Activated T-cell treated with anti-CD3 and anti-CD28 coated beads for 24 hours (primary cell): ENCODE measurements at places on chromosomes 7 and 10.

GRCh38 chr10:112533916-112534315, 86.9 kb downstream of the VTI1A start:
- DNase-seq = no peak

GRCh38 chr10:123584419-123584775, 81.8 kb upstream of the GPR26 start:
- no peak for DNase-seq

GRCh38 chr7:3520206-3520605, 219.2 kb downstream of the SDK1 start:
- DNase-seq = no peak

DNA sequence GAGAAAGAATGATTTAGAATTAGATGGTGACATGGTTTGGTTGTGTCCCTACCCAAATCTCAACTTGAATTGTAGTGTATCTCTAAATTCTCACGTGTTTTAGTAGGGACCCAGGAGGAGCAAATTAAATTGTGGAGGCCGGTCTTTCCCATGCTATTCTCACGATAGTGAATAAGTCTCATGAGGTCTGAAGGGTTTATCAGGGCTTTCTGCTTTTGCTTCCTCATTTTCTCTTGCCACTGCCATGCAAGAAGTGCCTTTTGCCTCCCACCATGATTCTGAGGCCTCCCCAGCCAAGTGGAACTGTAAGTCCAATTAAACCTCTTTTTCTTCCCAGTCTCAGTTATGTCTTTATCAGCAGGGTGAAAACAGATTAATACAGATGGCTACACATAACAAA, 167.4 kb upstream of the SVIL start:
- DNase-seq = no peak

DNA sequence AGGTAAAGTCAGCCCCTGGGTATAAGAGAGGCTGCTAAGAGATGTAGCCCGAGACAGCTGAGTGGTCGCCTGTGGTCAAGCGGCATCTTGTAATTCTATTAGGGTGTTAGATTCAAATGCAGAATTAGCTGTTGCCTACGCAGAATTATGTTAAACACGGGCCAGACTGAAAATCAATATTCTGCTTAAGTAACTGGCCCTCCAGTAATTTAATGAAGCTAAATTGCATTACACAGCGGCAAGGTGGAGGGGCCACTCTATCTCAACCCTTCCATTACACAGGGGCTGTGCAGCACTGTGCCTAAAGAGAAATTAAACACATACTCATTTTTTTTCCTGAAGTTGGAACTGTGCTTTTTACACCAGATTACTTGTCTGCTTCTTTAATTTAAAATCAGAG, 448.5 kb upstream of the MGMT start:
- no peak for DNase-seq

DNA sequence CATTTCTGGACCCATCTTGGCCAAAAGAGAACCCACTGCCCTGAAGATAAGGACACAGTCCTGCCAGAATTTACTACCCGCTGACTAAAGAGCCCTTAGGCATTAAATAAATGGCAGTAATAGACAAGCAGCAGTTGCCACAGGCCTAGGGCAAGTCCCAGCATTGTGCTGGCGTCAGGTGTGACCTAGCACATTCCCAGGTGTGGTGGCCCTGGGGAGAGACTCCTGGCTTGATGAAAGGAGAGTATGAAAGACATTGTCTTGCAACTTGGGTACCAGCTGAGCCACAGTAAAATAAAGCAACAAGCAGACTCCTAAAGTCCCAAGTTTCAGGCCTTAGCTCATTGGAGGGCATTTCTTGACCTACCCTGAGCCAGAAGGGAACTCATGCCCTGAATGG, 715.7 kb upstream of the SORCS1 start:
- DNase-seq = no peak

DNA sequence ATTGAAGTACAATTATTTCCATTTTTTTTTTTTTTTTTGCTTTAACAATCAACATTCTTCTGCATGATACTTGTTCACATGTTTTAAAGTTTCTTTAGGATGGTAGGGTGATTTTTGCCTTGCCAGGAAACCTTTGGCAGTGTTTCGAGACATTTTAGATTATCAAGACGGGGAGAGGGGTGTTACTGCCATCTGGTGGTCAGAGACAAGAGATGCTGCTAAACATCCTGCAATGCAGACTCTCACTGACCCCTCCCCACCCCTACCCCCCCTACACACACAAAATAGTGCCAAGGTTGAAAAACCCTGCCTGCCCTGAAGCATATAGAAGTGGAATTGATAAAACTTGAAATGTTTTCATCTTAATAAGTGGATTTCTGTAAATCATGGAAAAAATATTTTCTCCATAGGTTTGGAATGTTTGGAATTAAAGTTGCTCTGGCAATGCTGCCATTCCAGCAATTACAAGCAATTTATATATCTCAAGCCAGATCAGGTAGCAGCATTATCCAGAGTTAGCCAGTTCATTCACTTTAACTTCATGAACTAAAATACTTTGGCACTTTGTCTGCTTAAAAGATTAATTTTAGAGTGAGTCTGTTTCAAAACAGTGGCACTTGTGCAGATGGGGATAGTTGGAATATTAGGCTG, 62.1 kb downstream of the SDHAF3 start:
- peak; percentile 21 for DNase-seq

DNA sequence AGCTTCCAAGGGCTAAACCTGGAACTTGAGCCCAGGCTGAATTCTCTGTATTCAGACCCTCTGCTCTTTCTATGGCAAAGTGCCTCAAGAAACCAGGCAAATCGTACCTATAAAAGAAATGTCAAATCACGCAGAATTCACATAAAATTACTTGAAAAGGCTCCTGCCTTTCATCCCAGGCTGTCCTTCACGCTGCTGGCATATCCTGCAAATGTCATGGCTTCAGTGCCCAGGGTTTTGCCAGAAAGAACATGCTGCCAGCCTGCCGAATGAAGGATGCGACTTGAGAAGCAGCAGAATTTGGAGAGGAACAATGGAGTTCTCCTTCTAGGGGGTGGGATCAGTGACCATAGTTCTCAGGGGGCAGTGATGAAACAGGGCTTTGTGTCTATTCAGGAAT, 602.5 kb upstream of the GALNT17 start:
- DNase-seq = no peak

DNA sequence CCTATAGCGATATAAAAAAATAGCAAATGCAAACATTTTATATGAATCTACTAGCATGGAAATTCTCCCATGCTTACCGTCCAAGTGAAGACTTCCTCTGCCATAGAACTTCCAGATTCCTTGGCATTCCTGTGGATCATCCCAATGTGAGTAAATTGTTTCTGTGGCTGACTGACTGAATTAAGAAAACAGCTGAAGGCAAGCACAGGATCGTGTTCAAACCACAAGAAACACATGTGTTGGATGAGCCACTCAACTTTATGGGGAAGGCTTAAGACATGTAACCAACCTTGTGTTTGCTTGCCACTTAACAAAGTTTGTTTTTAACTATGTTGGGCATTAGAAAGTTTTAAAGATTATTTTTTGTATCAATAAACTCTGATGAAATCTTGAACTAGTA, 2.6 kb upstream of the MYPN start:
- no peak for DNase-seq

- no peak for DNase-seq
Observed at GRCh38 chr10:65377687-65378086, 1548.1 kb upstream of the LRRTM3 start.

DNA sequence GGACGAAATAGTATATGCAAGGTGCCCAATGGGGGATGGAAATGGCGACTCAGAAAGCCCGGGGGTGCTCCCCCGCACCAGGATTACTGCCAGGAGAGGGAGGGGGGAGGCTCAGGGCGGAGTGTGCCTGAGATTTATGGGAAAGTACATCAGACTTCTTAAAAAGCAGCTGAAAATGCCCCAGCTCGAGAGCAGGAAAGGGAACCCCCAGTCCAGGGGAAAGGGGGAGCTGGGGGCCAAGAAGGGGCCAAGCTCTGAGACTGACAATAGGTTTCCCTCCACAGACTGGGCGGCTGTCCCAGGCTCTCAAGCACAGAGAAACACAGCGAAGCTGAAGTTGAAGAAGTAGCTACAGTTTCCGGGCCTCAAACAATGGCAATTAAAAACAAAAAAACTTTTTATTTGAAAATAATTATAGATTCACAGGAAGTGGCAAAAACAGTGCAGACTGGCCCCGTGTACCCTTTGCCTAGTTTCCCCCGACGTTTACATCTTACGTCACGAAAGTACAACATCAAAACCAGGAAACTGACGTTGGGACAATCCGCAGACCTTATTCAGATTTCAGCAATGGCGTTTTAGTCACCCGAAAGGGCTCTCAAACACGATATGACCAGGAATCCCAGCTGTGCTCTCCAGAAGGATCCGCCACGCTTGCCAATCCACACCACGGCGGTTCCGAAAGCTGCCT, 83.9 kb upstream of the FGFR2 start:
- DNase-seq = no peak

GRCh38 chr10:34290412-34291081, 524.5 kb downstream of the PARD3 start:
- no peak for DNase-seq

- no peak for DNase-seq
Observed at GRCh38 chr10:97991871-97992270, 38.5 kb downstream of the CRTAC1 start.

- peak; percentile 51 for DNase-seq
Observed at GRCh38 chr7:1961701-1962276, 271.0 kb downstream of the MAD1L1 start.

GRCh38 chr10:79188154-79188965, 119.6 kb downstream of the ZMIZ1 start:
- no peak for DNase-seq

- no peak for DNase-seq
Observed at GRCh38 chr7:73850781-73851207, 8.5 kb upstream of the METTL27 start.

DNA sequence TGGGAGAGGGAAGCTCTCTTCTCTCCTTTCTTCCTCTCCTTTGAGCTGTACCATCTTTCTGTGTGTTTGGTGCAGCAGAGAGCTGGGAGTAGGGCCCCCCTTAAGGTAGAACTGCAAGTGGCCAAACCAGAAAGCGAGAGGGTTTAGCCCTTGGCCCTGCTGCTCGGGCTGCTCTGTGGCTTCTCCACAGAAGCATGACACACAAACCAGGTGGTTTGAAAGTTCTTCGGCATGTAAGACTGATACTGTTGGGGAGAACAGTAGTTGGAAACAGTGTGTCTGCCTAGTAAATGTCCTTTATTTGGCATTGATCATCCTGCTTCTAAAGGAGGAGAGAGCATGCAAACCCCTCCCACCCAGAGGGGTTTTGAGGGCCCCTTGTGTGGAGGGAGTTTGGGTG, 277.8 kb downstream of the CELF2 start:
- no peak for DNase-seq

DNA sequence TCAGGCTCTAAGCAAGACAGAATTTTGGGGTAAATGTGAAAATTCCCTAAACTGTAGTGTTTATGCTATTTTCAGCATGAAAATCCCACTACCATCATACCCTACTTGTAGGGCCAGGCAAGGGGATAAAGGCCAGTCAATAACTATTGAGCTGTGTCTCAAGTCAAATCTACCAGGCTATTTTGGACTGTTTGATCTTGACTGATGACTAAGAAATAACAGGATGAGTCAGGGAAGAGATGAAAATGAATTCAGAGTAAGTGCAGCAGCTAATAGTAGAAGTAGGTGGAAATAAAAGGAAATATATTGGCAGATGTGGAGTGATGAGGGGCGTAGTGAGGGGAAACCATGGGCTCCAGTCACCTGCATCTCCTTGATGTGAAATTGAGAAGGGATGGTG, 225.8 kb upstream of the PHYHIPL start:
- no peak for DNase-seq

GRCh38 chr7:49855281-49855980, 82.0 kb downstream of the VWC2 start:
- DNase-seq = no peak

DNA sequence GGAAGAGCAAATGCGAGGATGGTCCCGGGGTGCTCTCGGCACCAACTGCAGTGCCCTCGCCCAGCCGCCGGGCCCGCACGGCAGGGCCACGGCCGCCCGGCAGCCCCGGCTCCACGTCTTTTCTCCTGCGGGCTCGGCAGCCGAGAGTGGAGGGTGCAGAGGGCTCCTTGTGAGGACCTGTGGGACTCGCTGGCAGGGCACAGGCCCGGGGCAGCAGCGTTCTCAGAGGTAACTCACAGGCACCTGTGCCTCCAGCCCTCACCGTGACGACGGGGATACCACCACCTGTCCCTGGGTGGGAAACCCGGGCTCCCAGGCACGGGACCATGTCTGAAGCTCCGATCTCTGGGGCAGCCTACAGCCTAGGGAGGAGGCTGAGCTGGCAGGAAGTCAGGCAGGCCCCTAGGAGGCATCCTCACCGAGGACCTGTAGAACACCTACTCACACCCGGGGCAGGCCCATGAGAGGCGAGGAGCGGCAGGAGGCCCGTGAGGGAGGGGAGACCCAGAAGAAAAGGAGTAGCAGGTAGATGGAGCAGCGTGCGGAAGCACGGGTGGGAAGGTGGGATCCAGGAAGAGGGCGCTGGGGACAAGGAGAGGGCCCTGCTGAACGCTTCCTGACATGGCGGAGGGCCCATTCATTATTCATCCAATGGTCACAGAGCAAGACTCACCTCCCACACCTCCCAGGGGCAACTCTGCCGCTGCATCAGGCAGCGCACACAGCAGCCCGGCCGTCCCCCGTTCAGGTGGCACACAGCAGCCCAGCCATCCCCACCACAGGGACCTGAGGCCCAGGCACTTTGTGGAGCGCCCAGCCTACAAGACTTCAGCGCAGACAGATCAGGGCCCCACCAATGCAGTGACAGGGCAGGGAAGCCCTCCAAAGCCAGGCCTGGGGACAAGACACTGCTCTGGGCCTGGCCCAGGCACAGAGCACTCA, 244.9 kb downstream of the MAD1L1 start:
- DNase-seq = no peak

GRCh38 chr10:130018265-130018664, 54.2 kb upstream of the EBF3 start:
- no peak for DNase-seq

GRCh38 chr7:36021367-36021766, 131.7 kb upstream of the EEPD1 start:
- no peak for DNase-seq

GRCh38 chr10:89003344-89003743, 12.7 kb downstream of the FAS start:
- DNase-seq = no peak

GRCh38 chr10:120746001-120746777, 105.0 kb upstream of the WDR11 start:
- DNase-seq = no peak
